A549 treated with AZD2906 at 1 μM for 4 hours (cell line): ENCODE measurements at places on chromosomes 4 and X. TPM values are rescaled to one million over a fixed set of nuclear protein-coding genes. Genes with fewer than 3 reads are reported as not detected.

The ARHGAP4 gene
- 1.1 to 2.3 TPM (median 2.1 TPM) in 5 replicates for total RNA-seq

The OTUD6A gene
- total RNA-seq: not detected in 5 replicates

The SMC1A gene
- total RNA-seq: 40.8 to 54.2 TPM (median 48.5 TPM) in 5 replicates

The GPR50 gene
- 0.11 to 0.40 TPM (median 0.20 TPM) in 5 replicates for total RNA-seq

The HSD17B13 gene
- 0.02 to 0.04 TPM (median 0.03 TPM) in 5 replicates for total RNA-seq

The VSIG4 gene
- not detected in 5 replicates for total RNA-seq

The DCAF16 gene
- 4.4 to 8.1 TPM (median 6.1 TPM) in 5 replicates for total RNA-seq

The MAGEA2 gene
- 0.05 to 0.14 TPM (median 0.13 TPM) in 3 of 5 replicates, not detected in the others for total RNA-seq

The GAGE12E gene
- total RNA-seq: not detected in 5 replicates

The FATE1 gene
- 0.17 TPM in 1 of 5 replicates, not detected in the others for total RNA-seq

The CENPI gene
- total RNA-seq: 11.0 to 14.9 TPM (median 13.1 TPM) in 5 replicates

The GLRA3 gene
- total RNA-seq: 0.01 TPM in 2 of 5 replicates, not detected in the others

The UGT2B11 gene
- total RNA-seq: 0.09 to 0.15 TPM (median 0.10 TPM) in 5 replicates

The FMR1NB gene
- total RNA-seq: not detected in 5 replicates

The ARHGAP36 gene
- total RNA-seq: not detected in 5 replicates

The ARX gene
- 0.25 to 0.74 TPM (median 0.69 TPM) in 5 replicates for total RNA-seq
